ENCODE measurements at places on chromosomes 11 and 22.

DNA sequence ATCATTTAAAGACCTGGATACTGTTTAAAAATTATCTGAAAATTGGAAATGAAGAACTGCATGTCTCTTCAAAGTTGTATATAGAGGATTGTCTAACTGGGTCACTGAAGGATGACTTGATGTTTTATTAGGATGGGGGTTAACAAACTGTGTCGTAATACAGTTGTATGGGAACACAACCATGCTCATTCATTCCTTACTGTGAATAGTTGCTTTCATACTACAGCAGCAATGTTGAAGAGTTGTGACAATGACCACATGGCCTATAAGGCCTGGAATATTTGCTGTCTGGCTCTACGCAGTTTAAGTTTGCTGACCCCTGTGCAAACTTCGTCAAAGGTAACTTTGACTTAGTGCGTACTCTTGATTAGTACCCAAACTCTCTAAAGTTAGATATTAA, 38.4 kb downstream of the FDX1 start:
- DNase-seq: peak; percentile 44

DNA sequence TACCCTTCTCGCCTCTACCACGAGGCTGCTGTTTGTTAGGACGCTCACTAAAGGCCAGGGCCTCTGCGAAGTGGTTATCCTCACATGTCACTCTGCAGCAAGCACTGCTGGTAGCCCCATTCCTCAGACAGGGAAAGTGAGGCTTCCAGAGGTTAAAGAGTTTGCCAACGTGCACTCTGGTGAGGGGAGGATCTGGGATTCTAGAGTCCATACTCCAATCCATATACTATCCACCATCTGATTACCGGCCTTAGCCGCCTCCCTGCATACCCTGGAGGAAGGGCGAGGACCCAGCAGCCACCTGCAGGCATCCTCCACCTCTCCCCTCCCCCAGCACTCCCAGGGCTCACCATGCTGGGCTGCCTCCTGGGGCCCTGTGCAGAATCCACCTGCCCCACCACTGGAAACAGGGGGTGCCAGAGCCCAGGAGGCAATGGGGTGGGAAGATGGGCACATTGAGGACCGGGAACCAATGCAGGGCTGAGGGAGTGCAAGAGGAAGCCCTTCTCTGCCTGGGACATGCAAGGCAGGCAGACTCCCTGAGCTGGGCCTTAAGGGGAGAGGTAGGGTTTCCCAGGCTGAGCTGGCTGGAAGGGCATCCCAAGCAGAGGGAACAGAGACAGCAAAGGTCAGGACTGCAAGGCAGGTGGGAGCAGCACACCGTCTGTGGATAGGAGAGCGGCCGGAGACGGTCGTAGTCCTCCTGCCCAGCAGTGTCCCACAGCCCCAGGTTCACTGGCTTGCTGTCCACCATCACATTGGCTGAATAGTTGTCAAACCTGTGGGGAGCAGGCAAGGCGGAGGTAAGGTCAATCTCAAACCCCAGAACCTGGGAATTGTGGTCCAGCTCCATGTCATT, 11.7 kb downstream of the RAC2 start:
- DNase-seq: no peak

GRCh38 chr11:45252134-45252856, 33.8 kb downstream of the SYT13 start:
- DNase-seq: peak; percentile 20

DNA sequence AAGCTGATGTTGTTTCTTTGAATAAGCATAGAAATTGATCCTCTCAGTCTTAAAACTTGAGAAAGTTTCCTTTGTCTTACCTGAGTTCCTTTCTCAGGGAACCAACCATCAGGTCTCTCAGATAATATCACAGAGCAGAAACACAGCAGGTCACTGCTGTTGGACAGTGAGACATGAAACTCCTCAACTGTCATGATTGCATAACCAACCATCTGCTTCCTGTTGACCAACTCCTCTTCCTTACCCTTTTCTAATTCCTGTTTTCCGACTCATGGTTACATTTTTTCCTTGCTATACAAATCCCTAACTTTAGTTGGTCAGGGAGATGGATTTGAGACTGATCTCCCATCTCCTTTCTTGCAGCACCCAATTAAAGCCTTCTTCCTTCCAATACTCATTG, 845.3 kb downstream of the FAM181B start:
- DNase-seq: no peak

DNA sequence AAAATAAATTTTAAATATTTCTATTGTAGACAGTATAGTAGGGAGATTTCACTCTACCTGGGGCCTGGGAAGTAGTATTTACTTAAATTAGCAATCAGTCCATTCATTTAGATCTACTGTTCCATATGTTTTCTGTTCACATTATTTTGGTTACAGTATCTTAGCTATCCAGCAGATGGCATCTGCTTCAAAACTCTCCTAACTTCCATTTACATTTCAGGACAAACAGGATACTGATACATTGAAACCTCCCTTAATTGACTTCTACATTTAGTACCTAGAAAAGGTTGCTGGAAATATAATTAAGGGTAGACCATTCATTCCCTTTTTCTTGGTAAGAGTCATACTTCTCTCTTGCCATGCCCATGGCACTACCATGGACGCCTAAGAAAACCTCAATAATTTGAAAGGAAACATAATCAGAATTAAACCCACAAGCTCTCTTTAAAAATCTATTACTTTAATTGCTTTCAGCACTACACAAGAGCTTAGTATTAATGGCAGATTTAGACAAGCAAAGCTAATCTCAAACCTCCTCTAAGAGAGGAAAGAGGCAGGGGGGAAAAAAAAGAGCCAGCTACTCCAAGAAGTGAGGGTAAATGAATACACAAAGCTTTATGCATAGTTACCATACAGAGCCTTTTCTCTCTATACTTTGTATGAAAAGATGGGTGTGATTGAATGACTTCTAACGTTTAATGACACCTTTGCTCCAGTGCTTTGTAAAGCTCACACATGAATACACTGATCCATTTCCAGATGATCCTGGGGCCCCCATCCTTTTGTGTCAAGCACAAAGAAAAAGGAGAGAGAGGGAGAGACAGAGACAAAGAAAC, 131.2 kb upstream of the MTMR2 start:
- DNase-seq: peak; percentile 62

DNA sequence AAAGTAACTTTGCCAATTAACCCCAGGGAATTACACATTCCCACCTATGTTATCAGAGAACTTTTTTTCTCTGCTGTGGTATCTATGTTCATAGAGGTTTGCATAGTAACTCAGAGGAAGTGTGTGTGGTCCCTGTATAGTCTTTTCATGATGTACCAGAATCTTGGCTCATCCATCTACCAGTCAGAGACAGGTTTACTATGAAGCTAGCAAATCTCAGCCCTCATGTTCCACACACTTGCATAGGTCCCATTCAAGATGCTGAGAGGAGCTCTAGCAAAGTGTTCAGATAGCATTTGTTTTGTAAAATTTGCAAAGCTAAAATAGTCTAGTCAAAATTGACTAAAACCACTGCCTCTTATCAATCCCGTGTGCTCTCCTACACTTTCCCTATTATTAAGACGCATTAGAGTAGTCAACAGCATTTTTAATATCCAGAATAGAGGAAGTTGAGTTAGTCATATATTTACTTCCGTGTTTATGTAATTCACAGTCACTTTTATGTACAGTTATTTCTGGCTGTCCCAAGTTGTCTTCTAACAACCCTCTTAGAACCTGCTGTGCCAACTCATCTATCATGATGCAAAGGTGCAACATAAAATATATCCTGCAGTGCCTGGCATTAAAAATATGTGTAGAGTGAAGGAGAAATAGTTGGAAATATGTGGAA, 184.2 kb downstream of the FAM76B start:
- DNase-seq: no peak

- DNase-seq: no peak
These were observed 321.9 kb downstream of the MIAT start for GRCh38 chr22:26979294-26979693.

- DNase-seq: no peak
These were observed 2.9 kb upstream of the MRPL48 start for GRCh38 chr11:73784734-73785133.

DNA sequence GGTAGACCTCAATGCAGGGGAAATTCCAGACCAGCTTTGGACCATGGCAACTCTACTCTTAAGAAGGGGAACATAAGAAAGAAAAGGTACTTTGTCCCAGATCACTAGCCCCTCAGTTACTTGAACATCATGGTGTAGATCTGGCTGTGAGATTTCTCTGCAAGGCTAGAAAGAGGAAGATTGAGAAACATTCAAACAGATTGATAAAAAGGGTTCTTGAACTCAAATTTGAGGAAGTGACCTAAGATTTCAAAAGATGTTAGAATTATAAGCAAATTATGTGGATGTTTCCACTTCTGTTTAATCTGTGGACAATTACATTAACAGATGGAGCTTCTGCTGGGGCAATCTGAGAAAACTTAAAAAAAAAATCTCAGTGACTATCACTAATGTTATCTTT, 21.8 kb upstream of the UPB1 start:
- no peak for DNase-seq

DNA sequence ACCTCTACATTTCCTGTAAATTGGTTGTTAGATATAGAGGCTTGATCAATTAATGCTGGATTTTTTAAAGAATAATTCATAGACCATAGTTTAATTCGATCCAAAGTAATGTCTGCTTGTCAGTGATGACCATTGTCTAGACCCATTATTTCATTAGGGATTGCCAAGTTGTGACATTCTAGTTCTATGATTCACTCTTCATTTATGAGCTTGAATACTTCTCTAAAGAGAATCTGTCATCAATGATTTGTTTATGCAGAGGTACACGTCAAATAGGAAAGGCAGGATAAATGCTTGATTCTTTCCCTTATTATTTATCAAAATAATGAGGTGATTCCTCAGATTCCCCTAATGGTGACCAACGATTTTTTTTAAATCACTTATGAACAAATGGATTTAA, 24.0 kb upstream of the ROBO3 start:
- no peak for DNase-seq

GRCh38 chr11:18720091-18720807, 5.7 kb downstream of the IGSF22 start:
- no peak for DNase-seq

DNA sequence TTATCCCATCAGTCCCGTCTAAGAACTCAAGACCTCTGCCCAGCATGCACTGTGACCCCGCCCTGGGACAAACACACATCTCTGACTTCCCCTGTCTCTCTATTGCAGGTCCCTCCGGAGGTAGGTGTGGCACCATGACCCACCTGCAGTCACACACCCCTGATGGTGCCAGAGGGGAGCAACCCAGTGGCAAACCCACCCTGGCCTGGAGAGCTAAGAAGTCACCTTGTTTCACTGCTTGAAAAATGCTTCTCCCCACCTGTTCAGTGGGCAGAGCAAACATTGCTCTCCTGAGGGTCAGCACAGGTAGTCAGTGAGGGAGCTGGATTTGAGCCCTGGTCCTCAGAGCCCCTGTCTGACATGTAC, 23.9 kb downstream of the CAPN1 start:
- no peak for DNase-seq

DNA sequence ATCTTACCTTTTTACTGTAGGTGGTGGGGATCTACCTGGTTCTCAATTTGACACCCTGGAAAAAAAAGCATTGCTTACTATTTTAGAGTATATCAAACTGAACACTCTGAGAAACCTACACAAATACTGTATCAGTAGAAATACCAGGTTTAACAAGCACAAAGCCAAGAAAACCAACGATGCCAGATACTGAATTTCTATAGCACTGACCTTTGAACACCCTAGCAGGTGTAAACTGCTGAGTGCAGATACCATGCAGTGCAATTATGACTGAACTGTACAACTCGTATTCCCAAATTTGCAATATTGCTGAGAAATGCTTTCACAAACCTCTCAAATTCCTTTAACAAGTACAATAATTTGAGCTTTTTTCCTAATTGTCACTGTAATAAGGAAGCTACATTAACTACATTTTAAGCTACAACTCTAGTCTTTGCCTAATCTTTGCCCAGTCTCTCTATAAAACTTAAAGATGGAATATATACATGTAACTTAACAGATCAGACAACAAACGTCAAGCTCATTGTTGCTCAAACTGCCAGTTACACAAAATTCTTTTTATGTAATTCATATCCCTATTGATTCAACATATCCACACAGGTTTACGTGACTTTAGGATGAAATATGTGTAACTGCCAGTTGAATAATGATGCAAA, 8.9 kb downstream of the TAF1D start:
- DNase-seq: no peak

GRCh38 chr22:37313376-37314314, 31.3 kb downstream of the CYTH4 start:
- DNase-seq: no peak
